Aorta (tissue), 5 donors: ENCODE measurements at places on chromosomes 4 and X. TPM values are rescaled to one million over a fixed set of nuclear protein-coding genes. Genes with fewer than 3 reads are reported as not detected.

C4orf51 gene
- total RNA-seq, result not detected

IL3RA gene
- 21.9 TPM for total RNA-seq

AMTN gene
- total RNA-seq, result not detected

FMR1NB gene
- not detected for total RNA-seq

NDP gene
- 0.24 TPM for total RNA-seq

P2RY8 gene
- total RNA-seq, result 5.0 TPM

GSX2 gene
- not detected for total RNA-seq

SPOCK3 gene
- not detected for total RNA-seq

GYPE gene
- total RNA-seq, result 3.9 TPM

TEX13C gene
- total RNA-seq, result not detected

INPP4B gene
- 36.8 TPM for total RNA-seq

TNMD gene
- 0.36 TPM for total RNA-seq

SYP gene
- total RNA-seq, result 2.4 TPM

DTHD1 gene
- 1.0 TPM for total RNA-seq

FGG gene
- not detected for total RNA-seq

ATP1B4 gene
- not detected for total RNA-seq

G3BP2 gene
- total RNA-seq, result 99.6 TPM

MAGEA3 gene
- total RNA-seq, result not detected

FRMPD4 gene
- not detected for total RNA-seq

ERAS gene
- total RNA-seq, result not detected

HPF1 gene
- total RNA-seq, result 25.5 TPM

SATL1 gene
- total RNA-seq, result not detected

PCGF3 gene
- 35.7 TPM for total RNA-seq

CFI gene
- total RNA-seq, result 64.5 TPM

AFF2 gene
- total RNA-seq, result 2.1 TPM

MTNR1A gene
- not detected for total RNA-seq

XAGE2 gene
- total RNA-seq, result not detected

DUSP21 gene
- total RNA-seq, result not detected

IL21 gene
- total RNA-seq, result not detected

FAT4 gene
- total RNA-seq, result 48.0 TPM

FHDC1 gene
- total RNA-seq, result 3.0 TPM

BANK1 gene
- 1.5 TPM for total RNA-seq

SPARCL1 gene
- 1,343 TPM for total RNA-seq

FAM184B gene
- not detected for total RNA-seq

PRR32 gene
- total RNA-seq, result not detected

TIGD4 gene
- 0.32 TPM for total RNA-seq

LUZP4 gene
- total RNA-seq, result not detected

GLRA2 gene
- not detected for total RNA-seq

CT45A2 gene
- total RNA-seq, result not detected

TBC1D25 gene
- 15.2 TPM for total RNA-seq

GAR1 gene
- total RNA-seq, result 11.3 TPM

CPZ gene
- 10.0 TPM for total RNA-seq

GPR78 gene
- 0.48 TPM for total RNA-seq

EVC gene
- 58.2 TPM for total RNA-seq

MID1 gene
- 19.3 TPM for total RNA-seq

CTAG2 gene
- not detected for total RNA-seq

RAPGEF2 gene
- 47.6 TPM for total RNA-seq

BCORL1 gene
- 22.1 TPM for total RNA-seq

IL9R gene
- not detected for total RNA-seq

SSX3 gene
- total RNA-seq, result not detected

ASB11 gene
- total RNA-seq, result not detected

MAGEB1 gene
- total RNA-seq, result not detected

LRRC66 gene
- 1.1 TPM for total RNA-seq

MAGEA11 gene
- not detected for total RNA-seq
